ENCODE measurements at places on chromosomes 3 and 15.

DNA sequence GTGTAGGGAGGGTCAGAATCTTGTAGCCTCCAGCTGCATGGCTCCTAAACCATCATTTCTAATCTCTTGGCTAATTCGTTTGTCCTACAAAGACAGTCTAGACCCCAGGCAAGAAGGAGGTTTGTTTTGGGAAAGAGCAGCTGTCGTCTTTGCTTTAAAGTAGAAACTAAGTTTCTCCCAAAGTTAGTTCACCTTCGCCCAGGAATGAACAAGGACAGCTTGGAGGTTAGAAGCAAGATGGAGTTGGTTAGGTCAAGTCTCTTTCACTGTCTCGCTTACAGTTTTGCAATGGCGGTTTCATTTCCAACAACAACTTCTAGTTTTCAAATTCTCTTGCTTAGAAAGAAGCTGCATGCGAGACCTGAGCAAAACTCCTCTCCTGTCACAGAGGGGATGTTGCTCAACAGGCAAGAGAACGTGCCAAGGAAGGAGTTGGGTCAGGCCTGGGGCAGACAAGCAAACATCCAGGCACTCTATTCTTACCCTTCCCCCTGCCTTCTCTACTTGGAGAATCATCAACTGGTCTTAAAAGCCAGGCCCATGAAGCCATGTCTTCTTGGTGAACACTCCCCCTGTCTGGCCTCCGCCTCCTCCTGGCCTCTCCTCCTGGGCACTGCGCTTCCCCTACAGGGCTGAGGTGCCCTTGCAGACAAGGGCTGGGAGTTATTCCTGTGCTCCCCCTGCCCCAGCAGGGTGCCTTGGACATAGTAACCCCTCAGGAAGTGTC is 57.6 kb downstream of the TMEM44 start:
- DNase-seq: no peak

- DNase-seq: no peak
Observed at GRCh38 chr3:37981348-37981664, 9.3 kb upstream of the VILL start.

DNA sequence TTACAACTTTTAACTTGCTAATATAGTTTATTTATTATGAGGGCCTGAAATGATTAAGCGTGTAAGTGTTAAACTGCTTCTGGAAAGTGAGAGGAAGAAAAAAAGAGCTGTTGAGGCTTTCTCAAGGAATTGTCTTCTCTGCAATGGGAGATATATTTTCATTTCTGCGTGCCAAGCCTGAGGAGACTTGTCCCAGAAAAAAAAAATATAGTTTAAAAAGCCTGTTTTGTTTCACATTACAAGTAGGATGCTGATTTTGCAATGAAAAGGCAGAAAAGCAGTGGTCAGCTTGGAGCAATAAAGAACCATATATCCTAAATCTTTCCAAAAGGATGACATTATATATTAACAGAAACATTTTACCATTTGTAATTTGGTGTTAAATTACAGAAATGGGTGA is 115.5 kb downstream of the GMNC start:
- DNase-seq: no peak

DNA sequence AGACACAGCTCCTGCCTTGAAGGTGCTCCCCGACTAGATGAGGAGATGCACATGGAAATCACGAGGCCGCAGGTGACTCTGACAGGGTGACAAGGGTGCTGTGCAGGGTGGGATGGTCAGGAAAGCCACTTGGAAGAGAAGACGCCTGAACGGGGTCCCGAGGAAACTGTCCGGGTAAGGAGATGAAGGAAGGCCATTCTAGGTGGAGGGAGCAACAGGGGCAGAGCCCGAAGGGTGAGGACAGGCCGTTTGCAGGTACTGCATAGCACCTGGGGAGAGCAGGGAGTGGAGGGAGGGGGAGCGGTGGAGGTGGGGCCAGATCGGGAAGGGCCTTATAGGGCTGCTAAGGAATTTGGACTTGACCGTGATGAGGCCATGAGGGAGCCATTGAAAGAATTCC is 105.6 kb upstream of the DLG1 start:
- DNase-seq: no peak

DNA sequence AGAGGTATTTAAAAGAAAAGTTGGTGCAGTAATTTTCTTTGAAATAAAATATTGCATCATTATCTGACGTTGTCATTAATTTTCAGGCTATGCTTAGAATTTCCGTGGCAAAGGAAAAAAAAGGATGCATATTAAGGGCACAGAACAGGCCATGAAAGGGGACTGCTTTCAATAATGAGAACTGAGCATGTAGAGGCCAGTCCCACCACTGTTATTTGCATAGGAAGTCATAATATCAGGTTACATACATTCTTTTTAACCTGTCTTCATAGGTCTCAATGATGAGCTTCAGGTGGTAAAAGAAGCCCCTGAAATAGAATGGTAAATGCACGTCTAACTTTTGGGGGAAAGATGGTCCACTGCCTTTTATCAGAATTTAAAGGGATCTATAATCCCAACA is 272.1 kb upstream of the ALCAM start:
- DNase-seq: no peak

- DNase-seq: no peak
Observed at GRCh38 chr15:40992241-40992741, 39.0 kb downstream of the CHAC1 start.

DNA sequence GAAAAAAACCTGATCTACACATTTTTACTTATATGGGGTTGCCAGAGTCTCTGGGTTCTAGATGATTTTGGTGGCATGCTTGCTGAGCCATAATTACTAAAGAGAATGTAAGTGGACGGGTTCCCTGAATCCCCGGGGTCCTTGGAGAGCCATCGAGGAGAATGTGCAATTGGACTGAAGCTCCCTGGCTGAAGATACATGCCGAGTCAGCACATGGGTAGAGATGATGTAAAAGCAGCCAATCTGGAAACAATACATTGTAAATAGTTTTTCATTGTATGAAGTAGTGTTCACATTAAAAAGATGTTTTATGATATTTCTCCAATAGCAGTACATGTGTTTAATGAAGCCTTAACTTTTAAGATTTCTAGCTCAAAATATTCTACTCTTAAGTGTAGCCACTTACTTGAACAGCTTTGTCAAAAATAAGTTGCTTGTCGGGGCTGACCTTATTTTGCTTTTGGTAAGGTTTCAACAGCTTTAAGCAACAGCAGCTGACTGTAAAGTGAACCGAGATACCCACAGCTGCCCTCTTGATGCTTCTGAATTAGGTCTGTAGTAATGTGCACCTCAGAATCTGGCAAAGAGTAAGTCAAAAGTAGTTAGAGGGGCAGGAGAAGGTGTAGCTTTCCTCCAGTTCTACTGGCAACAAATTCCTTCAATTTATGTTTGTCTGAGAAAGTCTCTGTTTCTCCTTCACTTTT is 205.7 kb downstream of the PLCL2 start:
- no peak for DNase-seq

DNA sequence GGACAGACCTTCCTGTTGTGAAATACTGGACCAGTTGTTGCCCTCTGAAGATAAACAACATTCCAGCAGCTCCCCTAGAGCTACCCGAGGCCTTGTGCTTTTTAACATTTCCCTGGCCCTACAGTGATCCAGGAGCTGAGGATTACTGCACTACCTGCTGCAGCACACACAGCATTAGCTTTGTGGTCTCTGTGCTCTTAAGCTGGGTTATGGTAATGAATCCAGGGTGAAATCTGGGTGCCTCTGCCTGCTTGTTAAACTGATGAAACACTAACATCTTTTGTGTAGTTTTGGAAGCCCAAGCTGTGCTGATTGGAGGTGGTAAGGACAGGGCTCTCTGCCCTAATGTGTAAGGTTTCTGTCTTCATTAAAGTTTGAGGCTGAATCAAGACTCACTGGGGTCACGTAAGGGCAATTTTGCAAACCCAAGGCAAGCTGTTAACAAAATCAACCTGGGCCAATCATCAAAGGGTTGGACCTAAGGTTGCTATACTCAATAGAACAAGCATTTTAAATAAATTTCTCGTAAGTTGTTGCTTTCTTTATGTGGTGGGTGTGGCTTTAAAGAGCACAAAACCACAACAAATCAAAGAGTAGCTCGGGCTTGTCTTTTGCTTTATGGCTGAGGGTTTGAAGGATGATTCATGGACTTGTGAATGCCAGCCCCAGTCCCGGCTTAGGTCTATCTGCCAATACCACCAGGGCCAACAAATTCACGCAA is 183.9 kb downstream of the TPRG1 start:
- peak; percentile 4 for DNase-seq

DNA sequence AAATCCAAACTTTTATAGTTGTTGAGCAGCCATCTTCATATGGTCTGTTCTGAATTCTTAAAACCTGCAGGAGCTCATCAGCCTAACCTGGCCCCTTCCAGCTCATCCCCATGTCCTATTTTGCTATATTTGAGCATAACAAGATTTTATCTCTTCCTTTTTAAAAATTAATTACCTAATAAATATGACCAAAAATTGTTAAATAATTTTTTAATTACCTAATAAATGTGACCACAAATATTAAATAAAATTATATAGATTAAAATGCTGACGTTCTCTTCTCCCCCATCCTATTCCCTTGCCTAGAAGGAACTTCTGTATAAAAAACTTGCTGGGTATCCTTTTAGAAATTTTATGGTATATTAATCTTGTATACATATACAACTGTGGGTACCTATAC is 43.7 kb downstream of the OXNAD1 start:
- DNase-seq: no peak

- no peak for DNase-seq
Observed at GRCh38 chr3:131142580-131142979, 115.9 kb downstream of the NEK11 start.

- no peak for DNase-seq
Observed at GRCh38 chr3:100540791-100541334, 48.4 kb downstream of the TMEM45A start.

- DNase-seq: no peak
Observed at GRCh38 chr3:163817015-163817414, 1261.3 kb downstream of the SI start.

DNA sequence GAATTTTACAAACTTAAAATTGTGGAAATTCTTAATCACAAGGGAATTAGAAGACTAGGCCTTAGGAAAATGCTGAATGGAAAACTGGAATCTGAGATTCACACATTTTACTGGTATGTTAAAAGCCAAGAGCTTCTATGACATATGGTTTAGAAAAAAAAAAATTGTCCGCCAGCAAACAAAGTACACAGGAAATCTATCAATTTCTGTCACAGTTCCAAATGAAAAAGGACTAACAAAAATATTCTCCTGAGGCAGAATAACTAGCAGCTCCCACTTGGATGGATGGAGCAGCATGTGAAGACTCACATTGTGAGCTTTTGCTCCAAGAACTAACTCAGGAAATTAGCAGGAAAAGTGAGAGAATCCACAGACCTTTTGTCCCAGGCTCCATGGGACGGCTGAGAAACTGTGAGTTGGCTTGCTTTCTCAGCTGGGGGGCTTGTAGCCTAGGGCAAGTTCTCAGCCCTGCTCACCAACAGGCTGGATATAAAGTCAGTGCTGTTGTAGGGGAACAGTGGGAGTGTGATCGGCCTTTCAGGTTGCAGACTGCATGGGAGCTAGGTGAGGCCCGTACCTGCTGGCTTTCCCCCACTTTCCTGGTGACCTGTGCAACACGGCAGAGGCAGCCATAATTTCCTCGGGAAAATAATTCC is 731.1 kb upstream of the SGO1 start:
- no peak for DNase-seq

DNA sequence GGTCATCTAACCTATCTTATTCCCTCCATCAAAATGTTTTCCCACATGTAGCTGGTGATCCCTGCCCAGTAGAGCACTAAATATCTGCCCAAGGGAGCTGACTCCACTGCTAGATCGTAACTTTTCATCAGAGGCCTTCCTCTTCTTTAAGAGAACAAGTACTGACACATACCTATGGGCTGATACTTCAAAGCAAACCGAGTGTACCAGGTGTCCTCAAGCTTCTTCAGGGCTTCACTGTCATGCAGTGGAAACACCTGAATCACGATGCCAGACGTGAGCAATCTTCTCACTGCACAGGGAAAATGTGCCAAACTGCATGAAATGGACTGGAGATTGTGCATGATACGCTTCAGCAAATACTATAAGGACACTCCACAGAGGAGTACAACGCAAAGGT is 41.6 kb downstream of the ANO10 start:
- no peak for DNase-seq

GRCh38 chr3:55584716-55585368 is 97.7 kb upstream of the WNT5A start:
- no peak for DNase-seq

DNA sequence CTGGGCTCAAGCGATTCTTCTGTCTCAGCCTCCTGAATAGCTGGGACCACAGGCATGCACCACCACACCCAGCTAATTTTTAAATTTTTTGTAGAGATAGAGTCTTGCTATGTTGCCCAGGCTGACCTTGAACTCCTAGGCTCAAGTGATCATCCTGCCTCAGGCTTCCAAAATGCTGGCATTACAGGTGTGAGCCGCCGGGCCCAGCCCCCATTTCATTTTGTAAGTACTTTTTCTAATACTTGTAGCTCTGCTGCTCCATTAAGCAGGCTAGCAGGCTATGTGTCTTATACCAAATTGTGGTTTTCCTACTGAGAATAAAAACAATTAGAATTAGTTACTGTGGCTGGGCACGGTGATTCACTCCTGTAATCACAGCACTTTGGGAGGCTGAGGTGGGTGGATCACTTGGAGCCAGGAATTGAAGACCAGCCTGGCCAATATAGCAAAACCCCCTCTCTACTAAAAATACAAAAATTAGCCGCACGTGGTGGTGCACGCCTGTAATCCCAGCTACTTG is 22.4 kb downstream of the NIPA1 start:
- DNase-seq: no peak

- no peak for DNase-seq
Observed at GRCh38 chr15:41010345-41010744, 57.1 kb downstream of the CHAC1 start.

- DNase-seq: no peak
Observed at GRCh38 chr3:122767540-122768372, 25.9 kb downstream of the HSPBAP1 start.

DNA sequence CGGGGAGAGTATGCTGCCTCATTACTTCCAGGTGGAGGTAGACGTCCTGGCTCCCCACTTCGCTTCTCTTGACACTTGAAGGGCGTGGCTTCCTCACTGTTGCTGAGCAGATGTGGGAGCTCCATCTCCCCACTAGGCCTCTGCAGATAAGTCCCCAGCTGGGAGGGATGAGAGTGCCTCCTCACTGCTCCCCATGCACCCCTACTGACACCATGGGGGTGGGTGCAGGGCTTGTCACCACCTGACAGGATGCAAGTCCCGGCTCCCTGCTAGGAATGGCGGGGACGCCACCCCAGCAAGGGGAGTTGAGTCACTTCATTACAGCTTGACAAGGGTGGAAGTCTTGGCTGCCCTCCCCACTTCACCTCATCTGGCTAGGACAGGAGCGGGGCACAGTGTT is 36.8 kb upstream of the ATG7 start:
- DNase-seq: no peak

DNA sequence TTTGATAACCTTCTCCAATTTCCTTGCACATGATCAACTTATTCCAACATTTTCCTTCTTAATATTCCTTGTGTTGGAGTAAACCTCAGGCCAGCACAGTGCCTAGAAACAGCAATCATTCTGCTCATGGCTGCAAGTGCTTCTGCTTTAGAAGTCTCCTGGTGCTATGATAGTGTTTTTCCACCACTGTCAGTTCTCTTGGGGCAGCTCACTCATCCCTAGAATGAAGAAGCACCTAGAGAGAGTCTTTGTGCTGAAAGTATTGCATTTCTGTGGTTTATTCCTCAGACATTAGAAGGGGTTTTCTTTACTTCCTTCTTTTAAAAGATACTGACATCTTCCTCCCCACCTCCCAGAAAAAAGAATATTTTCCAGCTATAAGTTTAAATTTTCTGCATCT is 183.5 kb downstream of the RYR3 start:
- DNase-seq: no peak

- no peak for DNase-seq
Observed at GRCh38 chr3:35641331-35641730, 2.0 kb downstream of the ARPP21 start.

Data from stimulated activated CD4-positive, alpha-beta T cell treated with anti-CD3 and anti-CD28 coated beads, Interleukin-4, amount 100 ng/mL, for 4 hours (primary cell).